ENCODE measurements at places on chromosomes 2 and 18.

DNA sequence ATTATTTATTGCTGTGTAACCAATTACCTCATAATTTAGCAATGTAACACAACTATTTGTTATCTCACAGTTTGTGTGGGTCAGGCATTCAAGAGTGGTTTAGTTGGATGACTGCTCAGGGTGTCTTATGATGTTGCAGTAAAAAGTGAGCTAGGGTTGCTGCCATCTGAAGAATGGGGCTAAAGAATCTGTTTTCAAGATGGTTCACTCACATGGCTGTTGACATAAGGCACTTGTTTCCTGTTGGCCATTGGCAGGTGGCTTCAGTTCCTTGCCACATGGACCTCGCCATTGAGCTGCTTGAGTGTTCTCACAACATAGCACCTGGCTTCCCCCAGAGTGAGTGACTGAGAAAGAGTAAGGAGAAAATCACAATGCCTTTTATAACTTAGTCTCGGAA, 123.2 kb downstream of the TMEM17 start:
- DNase-seq = no peak

- DNase-seq = no peak
These were observed 18.7 kb downstream of the MEMO1 start for GRCh38 chr2:31992025-31992579.

GRCh38 chr2:86238354-86238753, 39.1 kb downstream of the MRPL35 start:
- peak; percentile 40 for DNase-seq

DNA sequence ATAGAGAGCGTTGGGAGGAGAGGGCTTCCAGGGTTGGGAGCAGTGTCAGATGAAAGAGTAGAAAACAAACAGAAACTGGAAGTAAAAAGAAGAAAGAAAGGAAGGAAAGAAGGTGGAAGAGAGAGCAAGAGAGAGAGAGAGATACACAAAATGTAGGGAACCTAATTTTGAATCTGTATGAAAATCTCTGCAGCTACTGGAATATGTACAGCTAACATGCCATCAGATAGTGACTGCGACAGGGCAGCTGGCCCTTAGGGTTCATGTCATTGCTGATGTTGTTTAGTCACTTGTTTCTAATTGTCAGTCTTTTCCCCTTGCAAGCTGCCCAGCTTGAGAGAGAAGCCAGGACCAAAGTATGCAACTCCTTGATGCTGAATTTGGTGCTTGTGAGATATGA, 85.8 kb downstream of the POLE4 start:
- DNase-seq = no peak

GRCh38 chr2:238130696-238131628, 7.5 kb upstream of the KLHL30 start:
- no peak for DNase-seq

GRCh38 chr2:188196343-188197008, 95.2 kb upstream of the GULP1 start:
- no peak for DNase-seq

GRCh38 chr2:99180755-99181623, at the start of the genes MITD1 and MRPL30:
TSS of gene MITD1 (minus strand) at chr2:99181058. CDS start at chr2:99180981, 77 bp downstream.
TSS of gene MRPL30 (plus strand) at chr2:99181184. CDS start at chr2:99186204, 5,020 bp downstream.
- DNase-seq = peak; percentile 77

GRCh38 chr18:13585379-13586153, 140.8 kb downstream of the FAM210A start:
- no peak for DNase-seq

DNA sequence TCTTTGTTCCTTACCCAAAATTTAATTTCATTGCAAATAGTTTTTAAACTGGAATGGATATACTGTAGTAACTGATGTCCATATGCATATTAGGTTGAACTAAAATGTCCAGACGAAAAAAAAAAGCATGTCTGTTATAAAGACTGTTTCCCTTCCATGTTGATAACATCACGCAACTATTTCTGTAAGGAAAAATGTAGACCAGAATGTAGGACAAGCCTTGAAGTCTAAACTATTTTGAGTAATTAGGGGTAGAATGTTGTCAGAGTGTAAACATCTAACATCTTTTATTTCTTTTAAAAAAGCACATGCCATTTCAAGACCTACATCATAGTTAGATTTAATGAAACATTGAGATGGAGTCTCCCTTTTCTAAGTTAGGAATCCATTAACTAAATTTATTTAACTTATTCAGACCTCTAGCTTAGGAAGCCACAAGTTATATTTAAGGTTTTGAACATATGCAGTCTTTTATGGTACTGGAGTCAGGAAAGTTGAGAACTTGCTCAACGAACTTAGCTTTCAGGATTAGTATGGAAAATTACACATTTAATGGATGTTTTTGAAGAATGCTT, 7.9 kb downstream of the CALCRL start:
- DNase-seq = no peak

DNA sequence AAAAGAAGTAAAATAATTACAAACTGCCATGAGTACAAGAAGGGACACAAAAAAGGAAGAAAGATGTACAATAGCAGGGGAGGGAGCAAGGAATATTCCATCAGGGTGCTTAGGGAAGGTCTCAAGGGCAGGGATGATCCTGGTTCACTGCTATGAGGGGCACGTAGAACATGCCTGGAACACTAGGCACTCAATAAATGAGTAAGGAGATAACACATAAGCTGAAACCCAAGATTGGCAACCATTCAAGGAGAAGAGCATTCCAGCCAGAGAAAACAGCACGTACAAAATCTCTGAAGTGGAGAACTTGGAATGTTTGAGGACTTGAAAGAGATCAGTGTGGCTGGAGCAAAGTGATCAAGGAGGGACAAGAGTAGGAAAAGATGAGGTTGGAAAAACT, 103.2 kb downstream of the FAM161A start:
- no peak for DNase-seq

GRCh38 chr2:28165087-28165635, 227.5 kb upstream of the FOSL2 start:
- no peak for DNase-seq

- no peak for DNase-seq
These were observed 258.0 kb downstream of the DPP10 start for GRCh38 chr2:114700440-114700839.

- DNase-seq = no peak
These were observed 60.5 kb downstream of the STPG4 start for GRCh38 chr2:47094511-47095142.

DNA sequence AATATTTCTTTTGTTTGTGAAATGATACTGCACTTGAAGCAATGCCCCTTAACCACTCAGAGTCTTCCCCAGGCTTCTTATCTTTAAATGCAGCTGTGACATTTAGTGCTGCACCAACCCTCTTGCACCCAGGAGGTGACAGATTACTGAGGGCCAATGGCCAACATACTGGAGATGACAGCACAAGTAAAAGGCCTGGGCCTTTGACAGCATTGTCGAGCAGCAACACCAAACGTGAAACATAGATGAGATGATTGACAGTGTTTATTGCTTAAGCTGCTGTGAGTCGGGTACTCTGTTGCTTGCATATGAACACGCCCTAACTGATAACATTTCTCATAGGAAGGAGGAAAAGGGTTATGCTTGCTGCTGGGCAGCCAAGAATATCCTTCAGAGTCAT, 80.3 kb downstream of the THNSL2 start:
- no peak for DNase-seq

DNA sequence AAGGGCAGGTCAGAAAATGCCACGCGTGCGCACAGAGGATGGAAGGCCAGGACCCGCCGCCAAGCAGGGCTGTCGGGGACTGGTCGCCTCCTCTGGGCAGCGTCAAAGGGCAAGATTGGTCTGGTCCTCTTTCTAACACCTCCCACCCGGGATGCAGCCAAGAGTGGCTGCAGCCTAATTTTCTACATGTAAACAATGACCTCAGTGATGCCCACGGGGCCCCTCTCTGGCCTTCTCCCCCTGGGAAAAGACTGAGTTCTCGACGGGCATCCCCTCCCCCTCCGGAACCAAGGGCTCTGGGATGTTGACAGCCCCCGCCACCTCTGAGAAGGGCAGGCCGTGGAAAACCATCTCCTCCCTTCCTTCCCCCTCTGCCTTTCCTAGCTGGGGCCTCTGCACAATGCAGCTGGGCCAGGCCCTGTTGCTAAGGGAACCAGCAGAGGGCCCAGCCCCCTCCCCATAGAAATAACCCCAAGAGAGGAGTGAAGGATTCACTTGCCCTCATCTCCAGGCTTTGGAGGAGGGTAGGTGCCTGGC, 80.0 kb upstream of the ZNF532 start:
- DNase-seq = no peak

Data from stimulated activated CD4-positive, alpha-beta T cell treated with anti-CD3 and anti-CD28 coated beads, Interleukin-12 subunit alpha, Interleukin-12 subunit beta, amount 100 ng/mL, for 4 hours (primary cell).